Stimulated activated CD8-positive, alpha-beta memory T cell treated with anti-CD3 and anti-CD28 coated beads, Interleukin-4, amount 100 ng/mL, for 1 hour (primary cell): ENCODE measurements at places on chromosomes 2 and 18.
A peak's percentile ranks its signal among the peaks of the same experiment; 100 is the strongest.

DNA sequence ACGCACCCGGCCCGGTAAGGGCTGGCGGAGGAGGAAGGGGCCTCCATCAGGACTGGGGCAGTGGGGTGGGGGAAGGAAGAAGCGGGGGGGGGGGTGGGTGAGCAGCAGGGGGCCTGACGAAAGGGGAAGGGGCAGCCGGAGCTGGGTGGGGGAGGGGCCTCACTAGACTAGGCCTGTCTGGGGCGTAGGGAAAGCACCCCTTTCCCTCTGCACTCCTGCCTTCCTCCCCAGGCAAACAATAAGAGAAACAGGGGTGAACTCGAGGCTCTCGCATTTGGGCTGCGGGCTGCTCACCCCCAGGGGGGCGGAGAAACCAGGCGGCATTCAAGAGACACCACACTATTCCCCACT is 82.7 kb upstream of the POMC start:
- no peak for DNase-seq

GRCh38 chr2:16293398-16293797 is 353.0 kb downstream of the MYCN start:
- no peak for DNase-seq

- no peak for DNase-seq
These were observed 8.5 kb upstream of the RPE start for GRCh38 chr2:209993968-209994367.

- DNase-seq: no peak
These were observed 413.3 kb upstream of the TRIB2 start for GRCh38 chr2:12303181-12304030.

- DNase-seq: no peak
These were observed 19.2 kb downstream of the DTNA start for GRCh38 chr18:34729264-34729663.

- no peak for DNase-seq
These were observed 418.6 kb downstream of the GALR1 start for GRCh38 chr18:77668219-77668618.

DNA sequence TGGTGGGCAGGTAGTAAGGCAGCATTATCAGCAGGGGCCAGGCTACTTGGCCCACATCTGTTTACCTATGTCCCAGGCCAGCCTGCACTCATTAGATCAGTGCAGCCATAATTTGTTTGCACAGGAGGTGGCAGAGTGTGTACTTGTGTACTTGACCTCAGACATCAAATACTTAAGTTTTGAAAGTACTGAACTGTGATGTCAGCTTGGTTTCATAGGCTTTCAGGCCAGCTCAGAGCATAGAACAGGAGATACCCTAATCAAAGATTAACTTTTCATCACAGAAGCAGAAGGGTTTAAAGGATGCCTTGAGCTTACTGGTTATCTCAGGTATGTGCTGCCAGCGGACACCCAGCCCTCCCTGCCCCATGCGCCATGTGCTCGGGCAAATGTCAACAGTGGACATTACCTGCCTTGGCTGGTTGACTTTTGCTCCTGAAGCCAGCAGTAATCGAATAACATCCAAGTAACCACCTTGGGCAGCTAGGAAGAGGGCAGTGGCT is 33.2 kb downstream of the ANKRD29 start:
- DNase-seq: no peak

DNA sequence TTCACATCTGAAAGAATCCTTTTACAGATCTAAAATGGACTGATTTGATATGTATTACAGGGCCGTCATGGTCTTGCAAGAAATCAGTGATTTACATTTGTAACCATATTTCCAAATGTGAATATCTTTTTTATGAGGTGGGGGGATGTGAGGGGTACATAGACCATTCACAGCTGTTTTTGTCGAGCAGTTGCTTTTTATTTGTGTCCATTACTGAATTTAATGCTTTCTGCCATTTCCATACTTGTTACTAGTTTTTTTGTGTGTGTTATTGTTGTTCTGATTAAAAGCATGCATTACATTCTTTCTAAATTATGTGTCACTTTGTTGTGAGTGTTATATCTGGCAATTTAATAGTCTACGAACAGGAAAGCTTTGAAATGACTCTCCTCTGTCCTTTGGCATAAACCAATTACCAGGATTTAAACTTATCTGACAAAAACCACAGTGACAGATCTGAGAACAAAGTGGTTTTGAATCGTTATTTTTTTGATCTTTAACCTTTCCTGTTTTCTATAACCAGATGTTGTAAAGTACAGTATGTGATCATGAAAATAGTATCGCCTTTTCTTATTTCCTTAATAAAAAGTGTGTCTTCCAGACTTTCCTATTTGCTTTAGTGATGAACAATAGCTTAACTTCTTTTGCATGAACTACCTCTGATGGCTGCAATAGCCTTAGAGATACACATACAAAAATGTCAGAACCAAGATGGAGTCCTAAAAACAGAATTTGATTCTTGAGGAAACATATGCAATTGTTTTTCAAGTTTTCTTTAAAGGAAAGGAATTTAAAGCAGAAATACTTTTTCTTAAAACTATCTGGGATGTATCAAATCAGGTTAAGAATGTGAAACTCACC is 354.2 kb upstream of the ACVR2A start:
- DNase-seq: no peak

- no peak for DNase-seq
These were observed 450 bp downstream of the KCNH7 start for GRCh38 chr2:162838136-162838497.

DNA sequence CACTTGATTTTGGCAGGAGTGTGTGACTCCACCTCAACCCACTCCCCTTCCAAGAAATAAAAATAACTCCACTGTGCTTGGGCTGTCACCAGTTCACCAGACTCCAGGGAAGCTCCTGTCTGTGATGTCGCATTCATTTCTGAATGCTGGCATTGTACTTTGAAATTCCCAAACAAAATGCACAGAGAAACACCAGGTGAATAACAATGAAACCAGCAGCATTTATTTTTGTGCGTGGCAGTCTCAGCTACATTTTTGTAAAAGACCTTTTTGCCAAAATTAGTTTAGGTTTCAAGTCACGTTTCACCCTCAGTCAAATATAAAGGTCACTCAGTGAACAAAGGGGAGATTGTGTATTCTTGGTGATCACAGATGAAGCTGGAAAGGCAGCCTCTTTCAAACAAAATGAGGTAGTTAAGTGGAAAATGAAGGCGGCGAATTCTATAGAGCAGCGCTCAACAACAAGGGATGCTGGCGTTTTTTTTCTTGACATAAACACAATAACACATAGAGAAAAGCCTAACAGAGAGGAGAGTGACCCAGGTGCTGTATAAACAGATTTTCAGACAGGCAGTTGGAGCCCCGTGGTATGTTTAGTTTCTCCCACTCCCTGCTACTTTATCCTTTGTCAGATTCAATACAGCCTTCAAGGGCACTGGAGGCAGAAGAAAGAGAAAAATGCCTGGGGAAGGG is 210.3 kb upstream of the GCFC2 start:
- no peak for DNase-seq

DNA sequence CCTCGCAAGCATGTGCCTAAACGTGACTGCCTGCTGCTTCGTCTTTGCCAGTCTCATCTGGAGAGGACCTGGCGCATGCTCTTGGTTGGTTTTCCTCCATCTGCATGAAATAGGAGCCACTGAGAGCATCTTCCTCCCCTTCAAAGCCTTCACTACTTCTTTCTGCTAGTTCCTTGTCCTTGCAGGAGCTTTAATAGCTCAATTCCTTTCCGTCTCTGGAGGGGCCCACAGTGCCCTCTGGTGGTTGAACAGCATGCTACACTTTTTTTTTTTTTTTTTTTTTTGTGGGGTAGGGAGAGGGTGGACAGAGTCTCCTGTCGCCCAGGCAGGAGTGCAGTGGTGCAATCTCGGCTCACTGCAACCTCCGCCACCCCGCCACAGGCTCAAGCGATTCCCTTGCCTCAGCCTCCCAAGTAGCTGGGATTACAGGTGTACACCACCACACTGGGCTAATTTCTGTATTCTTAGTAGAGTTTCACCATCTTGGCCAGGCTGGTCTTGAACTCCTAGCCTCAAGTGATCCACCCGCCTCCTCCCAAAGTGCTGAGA is 59.6 kb downstream of the SP110 start:
- DNase-seq: peak; percentile 6

- no peak for DNase-seq
These were observed 308.3 kb upstream of the HS6ST1 start for GRCh38 chr2:128626760-128627511.

GRCh38 chr2:121342751-121343150 is 57.7 kb upstream of the TFCP2L1 start:
- DNase-seq: no peak

- DNase-seq: no peak
These were observed 12.6 kb upstream of the NCK2 start for GRCh38 chr2:105732101-105732500.

GRCh38 chr2:140144611-140145010 is 1364.4 kb upstream of the NXPH2 start:
- no peak for DNase-seq

DNA sequence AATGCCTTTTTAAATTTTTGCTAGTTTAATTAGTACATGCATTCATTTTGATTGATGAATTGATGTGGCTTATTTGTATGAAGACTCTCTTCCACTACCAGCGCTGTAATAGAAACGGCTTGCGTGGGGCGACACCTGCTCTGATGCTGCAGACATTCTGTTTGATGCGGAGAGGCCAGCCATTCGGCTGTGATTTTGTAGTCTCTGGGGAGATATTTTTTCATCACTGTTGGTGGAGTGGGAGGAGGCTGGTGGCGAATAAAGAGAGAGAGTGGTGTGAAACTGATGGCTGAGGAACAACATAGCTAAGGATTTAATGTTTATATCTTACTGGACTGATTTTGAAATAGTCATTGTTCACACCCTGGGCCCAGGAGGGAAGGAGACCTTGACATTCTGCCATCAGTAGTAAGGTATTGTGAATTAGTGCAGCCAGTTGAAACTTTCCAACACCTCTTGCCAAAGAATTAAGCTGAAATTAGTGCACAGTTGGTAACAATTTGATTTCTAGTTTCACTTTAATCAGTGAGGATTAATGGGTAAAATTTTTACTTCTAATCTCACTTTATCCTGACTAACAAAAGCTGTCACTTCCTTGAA is 224.1 kb downstream of the MTX2 start:
- no peak for DNase-seq

- DNase-seq: no peak
These were observed 5.8 kb downstream of the ARHGAP25 start for GRCh38 chr2:68740400-68740914.

- DNase-seq: no peak
These were observed 12.5 kb downstream of the PASK start for GRCh38 chr2:241136661-241137260.

GRCh38 chr18:63878925-63879324 is 8.6 kb upstream of the SERPINB2 start:
- DNase-seq: no peak

DNA sequence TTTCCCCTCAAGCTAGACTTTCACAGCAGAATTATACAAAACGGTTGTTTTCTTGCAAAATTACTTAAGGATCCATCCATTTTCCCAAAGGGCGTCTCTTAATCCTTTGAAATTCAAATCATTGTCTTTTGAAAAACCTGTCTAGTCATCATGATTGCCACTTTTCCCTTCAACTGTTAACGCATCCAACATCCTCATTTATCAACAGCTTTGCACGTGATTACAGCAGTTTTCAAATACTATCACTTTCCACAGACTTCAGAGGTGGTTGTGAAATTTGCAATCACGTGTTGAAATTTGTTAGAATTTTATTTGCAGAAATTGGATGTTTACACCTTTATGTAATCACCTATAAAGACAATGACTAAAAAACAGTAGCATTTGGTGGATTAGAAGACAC is 304.4 kb upstream of the SLC39A10 start:
- no peak for DNase-seq

DNA sequence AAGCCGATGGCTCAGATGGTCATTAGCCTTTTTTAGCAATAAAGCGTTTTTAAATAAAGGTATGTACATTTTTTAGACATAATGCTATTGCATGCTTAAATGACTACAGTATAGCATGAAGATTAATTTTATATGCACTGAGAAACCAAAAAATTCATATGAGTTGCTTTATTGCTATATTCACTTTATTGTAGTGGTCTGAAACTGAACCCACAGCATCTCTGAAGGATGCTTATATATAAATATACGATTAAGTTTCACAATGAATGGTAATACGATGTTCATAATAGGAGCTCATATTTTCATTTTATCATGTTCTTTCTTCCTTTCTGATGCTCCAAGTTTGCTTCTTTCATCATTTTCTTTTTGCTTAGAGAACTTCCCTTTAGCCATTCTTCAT is 132.8 kb downstream of the DNAH6 start:
- DNase-seq: no peak

DNA sequence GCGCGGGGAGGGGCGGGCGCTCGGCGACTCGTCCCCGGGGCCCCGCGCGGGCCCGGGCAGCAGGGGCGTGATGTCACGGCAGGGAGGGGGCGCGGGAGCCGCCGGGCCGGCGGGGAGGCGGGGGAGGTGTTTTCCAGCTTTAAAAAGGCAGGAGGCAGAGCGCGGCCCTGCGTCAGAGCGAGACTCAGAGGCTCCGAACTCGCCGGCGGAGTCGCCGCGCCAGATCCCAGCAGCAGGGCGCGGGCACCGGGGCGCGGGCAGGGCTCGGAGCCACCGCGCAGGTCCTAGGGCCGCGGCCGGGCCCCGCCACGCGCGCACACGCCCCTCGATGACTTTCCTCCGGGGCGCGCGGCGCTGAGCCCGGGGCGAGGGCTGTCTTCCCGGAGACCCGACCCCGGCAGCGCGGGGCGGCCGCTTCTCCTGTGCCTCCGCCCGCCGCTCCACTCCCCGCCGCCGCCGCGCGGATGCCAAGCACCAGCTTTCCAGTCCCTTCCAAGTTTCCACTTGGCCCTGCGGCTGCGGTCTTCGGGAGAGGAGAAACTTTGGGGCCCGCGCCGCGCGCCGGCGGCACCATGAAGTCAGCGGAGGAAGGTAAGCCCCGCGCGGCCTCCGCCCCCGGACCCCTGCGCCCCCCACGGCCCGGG is at the start of gene NFATC1:
Gene NFATC1, plus strand, starts transcription at position 170 of the 644 bp plus-strand sequence. Its CDS starts 295 bp downstream, at position 465.
- no peak for DNase-seq

DNA sequence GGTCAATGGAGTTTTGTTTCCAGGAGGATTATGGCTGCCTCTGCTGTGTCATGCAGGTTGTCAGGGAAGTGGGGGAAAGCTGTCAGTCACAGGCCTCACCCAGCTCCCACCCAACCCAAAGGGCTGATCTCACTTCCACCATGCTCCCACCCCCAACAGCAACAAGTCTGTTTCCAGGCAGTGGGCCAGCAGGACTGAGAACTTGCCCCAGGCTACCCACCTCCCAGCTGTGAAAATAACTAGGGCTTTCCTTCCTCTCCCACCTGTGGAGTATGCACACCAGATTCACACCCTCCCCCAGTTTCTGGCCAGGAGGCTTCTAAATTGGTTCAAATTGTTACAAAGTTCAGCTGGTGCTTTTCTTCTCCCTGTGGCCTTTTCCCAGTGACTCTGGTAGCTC is 95.6 kb upstream of the ACVR1 start:
- DNase-seq: no peak

- DNase-seq: no peak
These were observed 180.1 kb downstream of the MGAT5 start for GRCh38 chr2:134433979-134434378.

DNA sequence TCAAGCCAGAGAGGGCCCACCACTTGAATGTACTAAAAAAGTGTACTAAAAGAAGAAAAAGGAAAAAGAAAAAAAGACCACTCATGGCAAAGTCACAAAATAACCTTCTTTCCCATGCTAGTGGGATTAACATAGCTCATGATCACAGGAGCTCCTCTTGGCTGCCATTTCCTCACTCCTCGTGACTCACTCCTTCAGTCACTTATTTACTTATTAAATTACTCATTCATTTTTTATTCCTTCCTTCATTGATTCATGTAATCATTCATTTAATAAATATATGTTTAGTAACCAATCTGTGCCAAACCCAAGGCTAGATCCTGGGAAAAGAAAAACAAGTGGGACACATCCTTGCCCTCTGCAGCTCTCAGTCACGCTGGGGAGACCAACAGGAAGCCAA is 300.5 kb downstream of the INSIG2 start:
- DNase-seq: no peak
